ENCODE measurements at places on chromosomes 1 and 21.
A peak's percentile ranks its signal among the peaks of the same experiment; 100 is the strongest.

GRCh38 chr1:203907901-203908300 is 46.5 kb downstream of the SNRPE start:
- DNase-seq, result no peak

GRCh38 chr1:164823486-164824279 is 264.7 kb downstream of the PBX1 start:
- DNase-seq, result no peak

GRCh38 chr1:93810316-93810715 is 68.7 kb downstream of the DNTTIP2 start:
- DNase-seq, result no peak

DNA sequence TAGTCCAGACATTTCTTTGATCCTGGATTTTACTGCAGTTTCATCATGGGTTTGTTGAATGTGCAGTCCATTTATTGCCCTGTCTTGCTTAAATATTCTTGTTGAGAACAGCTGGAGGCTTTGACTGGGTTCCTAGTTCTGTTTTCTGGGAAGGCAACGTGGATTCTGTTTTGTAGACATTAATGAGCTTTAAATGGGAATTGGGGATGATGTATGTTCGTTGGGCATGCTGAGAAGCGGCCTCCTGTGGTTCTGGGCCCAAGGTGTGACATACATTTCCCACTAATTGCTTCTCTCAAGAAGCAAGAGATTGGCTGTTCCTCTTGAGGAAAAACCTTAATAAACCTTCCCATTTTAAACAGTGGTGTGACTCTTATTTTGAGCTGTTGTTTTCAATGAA is 22.9 kb downstream of the INKA2 start:
- DNase-seq, result no peak

DNA sequence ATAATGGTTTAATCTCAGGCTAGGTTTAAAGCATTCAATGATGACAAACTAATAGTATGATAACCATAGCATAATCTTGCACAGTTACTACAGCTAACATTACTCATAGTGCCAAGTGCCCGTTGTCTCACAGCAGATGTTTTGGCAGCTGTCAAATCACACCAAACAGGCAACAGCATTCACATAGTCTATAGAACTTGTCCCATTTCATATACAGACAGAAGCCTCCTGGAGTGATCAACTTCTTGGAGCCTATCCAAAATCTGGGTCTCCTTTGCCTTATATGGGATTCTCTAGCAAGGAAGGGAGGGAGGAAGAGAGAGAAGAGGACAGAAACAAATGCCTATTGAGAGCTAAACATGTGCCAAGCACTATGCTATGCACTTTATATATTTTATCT is 250.6 kb upstream of the ZP4 start:
- no peak for DNase-seq

GRCh38 chr21:18493422-18493821 is 89.8 kb upstream of the TMPRSS15 start:
- DNase-seq, result no peak

DNA sequence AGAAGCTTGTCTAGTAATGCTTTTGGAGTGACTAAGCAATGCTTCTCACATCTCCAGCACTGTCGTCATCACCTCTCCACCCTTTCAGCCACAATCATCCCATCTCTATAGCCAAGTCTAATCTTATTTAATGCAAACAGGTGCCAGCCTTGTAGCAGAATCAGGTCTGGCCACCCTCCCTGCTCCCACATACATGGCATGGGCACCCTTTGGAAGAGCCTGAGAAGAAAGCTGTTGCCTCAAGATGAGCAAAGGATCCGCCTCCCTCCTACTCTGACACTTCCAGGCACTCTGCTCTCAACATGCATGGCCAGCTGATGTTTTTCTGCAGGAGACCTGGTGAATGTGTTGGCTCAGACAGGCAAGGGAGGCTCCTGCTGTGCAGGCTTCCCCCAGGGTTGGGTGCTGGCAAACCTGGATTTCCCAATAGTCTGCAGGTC is 113.1 kb upstream of the GRIK3 start:
- no peak for DNase-seq

DNA sequence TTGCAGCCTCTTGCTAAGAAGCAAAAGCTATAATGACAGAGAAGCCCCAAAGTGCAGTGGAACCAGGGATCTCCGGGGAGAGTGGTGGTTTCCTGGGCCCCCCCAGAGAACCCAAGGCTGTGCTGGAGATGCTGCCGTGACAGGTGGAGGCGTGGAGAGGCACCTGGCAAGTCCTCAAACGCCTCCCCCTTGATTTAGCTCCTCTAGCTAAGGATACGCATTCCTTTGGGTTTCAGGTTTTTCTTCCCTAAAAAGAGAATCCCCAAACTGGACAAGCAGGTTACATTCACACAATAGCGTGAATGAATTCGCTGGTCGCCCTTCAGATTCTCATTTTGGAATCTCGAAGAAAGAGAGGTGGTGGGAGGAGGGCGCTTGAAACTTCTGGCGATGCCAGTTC is 853 bp upstream of the ATP1A1 start:
- DNase-seq, result no peak

DNA sequence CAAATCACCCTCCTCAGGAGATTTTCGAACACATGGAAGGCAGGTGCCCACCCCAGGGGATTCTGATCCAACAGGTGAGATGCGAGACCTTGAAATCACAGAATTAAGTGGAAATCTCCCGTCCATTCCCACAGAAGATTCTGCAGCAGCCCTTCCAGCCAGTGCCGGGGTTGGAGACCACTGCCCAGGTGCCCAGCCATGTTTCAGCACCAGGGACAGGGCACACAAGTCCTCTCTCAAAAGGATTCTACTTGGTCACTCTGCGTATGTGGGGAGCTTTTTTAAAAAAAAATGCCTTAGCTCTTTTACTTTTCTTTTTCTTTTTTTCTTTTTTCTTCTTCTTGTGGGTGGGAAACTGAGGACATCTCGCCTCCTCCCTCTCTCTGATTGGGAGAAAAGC is 80.7 kb downstream of the VWA5B1 start:
- DNase-seq, result no peak

DNA sequence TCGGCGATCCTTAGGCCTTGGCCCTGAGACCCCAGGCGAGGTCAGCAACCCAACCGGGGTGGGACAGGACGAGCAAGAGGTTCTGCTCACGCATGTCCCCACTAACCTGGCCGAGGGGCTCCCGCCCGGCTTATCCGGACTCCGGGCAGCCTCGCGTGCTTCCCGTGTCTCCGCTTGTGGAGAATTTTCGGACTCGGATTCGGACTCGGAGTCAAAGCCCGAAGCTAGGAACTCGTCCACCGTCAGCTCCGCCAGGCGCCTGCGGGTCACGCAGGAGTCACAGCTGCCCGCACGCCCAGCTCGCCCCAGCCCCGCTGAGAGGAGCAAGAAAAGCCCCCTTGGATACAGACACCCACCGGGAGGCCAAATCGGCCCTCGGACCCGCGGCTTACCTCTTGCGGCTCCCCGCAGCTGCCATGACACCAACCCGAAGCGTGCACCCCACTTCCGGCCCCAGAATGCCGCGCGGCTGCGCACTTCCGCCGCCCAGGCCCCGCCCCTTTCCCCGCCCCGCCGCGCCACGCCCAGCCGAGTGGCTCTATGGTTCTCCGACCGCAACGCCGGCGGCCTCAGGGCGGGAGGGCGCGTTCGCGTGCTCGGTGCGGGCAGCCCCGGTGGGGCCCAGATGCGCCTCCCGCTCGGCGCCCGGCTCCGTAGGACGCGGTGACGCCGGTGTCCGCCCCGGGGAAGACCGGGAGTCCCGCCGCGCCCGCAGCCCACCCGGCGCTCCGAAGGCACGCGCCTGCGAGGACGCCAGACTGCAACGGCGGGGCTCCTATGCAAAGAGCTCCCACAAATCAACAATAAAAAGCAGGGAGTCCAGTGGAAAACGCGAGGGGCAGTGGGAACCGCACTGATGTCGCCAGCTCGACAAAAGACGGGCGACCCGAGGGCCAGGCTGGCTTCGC is at the start of gene NOC2L:
NOC2L (minus strand) TSS at position 434 of the 908 bp plus-strand sequence; CDS start at position 418, 16 bp downstream.
- peak; percentile 98 for DNase-seq

DNA sequence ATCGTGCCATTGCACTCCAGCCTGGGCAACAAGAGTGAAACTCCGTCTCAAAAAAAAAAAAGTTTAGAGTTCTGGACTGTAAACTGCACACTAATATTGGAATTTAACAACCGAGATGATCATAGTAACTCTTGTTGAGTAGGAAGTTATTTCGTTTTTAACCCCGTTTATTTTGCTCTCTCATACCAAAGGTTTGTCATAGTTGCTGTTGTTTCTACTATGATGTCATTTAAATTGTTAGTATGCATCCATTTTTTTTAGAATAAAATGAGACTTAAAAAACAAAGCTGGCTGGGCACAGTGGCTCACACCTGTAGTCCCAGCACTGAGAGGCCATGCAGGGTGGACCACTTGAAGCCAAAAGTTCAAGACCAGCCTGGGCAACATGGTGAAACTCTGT is 49.3 kb downstream of the DOP1B start:
- DNase-seq, result no peak

DNA sequence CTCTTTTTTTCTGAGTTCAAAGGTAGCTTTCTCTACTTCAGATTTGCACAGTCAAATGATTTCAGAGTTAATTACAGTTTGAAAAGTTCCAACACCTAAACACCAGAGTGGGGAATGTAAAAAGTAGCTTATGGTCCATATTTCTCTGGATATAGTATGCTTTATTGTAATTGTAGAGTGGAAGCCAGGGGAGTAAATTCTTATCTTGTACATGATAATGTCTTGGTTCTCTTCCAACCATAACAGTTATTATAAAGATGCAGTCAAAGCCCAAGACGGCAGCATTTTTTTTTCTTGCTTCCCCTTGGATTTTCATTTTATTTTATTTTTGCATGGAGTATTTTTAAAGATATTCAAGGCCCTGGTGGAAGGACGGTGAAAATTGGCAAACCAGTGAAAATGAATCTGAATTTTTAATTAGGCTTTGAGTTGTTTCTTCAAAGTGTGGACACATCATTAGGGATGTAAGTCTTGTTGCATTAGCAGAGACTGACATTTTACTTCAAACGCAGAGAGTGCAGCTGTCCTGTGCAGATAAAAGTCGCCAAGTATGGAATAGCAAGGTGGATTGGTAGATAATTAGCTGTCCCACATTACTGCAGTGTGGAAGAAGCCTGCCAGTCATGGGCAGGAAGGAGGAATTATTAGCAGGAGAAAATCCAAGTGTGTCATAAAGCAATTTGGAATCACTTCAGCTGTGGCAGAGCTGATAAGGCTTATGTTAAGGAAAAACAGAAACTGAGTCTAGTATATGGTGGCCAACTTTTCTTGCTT is 11.3 kb downstream of the CACHD1 start:
- no peak for DNase-seq

- no peak for DNase-seq
Observed at GRCh38 chr1:30648408-30649000, 74.9 kb downstream of the MATN1 start.

DNA sequence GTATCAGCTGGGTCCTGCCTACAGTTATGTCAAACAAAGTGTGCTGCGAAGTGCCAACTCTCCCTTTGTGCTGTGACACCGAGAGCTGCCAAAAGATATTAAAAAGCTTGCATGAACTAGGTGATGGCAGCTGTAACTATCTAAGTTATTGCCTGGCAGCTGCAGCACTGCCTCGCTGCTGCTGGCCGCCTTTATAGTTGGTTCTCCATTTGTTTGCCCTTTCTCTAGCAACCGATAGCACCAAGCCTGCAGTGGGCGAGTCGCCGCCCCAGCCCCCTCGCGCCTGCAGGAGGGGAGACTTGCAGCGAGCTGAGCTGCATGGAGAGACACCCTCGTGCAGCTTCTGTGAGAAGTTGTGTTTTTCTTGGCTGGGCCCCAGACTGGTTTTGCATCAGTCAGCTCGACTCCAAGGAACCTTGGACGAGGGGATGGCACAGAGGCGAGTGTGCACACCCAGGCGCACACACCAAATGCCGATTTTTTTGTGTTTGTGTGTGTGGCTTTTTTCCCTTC is 330.6 kb downstream of the RPS6KC1 start:
- no peak for DNase-seq

DNA sequence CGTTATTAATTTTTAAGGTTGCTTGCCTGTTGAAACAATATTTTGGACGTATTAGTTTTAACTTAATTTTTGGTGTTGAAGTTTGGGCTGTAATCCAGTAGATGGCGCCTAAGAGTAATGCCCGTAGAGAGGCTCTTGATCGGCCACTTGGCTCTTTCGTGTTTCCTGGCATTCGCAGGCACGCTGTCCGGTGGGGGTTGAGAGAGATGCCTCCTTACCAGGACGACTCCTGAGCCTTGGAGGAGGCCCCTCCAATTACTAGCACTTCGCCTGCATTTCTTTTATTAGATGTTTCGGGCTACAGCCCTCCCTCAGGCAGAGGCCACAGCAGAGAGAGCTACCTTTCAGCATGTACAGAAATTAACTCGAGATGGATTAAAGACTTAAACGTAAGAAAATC is 12.0 kb downstream of the OR2M4 start:
- peak; percentile 2 for DNase-seq

- no peak for DNase-seq
Observed at GRCh38 chr21:16315223-16315622, 585.4 kb downstream of the USP25 start.

DNA sequence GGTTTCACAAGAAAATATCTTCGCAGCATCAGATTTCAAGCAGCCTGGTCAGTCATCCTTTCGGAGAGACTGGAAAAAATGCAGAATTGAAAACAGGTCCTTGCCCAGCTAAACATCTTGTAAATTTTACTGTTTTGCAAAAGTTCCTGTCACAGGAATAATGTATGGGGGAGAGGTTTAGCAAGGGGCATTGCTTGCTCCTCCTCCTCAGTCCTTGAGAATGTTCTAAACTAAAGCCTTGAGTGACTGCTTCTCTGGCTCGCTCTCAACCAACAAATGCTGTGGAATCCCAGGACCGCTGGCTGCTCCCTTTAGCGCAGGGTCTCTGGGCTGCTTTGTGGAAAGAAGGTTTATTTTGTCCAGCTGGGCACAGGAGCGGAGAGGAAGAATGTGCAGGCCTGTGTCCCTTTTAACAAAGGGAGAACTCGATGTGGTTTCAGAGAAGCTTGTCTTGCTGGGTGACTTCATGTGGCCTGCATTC is 33.6 kb upstream of the FHAD1 start:
- DNase-seq, result no peak

- DNase-seq, result no peak
Observed at GRCh38 chr1:172756024-172756423, 97.1 kb downstream of the FASLG start.

- no peak for DNase-seq
Observed at GRCh38 chr1:198529414-198529813, 11.1 kb downstream of the ATP6V1G3 start.

DNA sequence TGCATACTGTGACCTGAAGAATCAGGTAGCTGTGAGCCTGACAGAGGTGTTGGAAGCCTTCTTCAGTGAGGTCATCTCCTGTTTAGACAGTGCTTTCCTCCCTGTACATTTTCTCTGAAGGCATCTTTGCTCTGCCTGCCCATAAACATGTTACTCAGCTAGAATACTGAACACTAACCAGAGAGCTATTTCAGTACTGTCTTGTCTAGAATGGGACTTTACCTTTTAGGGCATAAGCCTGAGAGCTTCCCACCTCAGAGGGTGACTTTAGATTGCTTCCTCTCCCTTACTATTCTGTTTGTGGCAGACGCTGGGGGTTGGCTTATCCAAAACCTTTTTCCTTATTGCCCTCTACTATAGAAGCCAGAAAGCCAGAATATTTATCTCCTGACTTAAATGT is 23.3 kb upstream of the ZNF326 start:
- DNase-seq, result no peak
